ENCODE measurements at places on chromosomes 6 and 20.

DNA sequence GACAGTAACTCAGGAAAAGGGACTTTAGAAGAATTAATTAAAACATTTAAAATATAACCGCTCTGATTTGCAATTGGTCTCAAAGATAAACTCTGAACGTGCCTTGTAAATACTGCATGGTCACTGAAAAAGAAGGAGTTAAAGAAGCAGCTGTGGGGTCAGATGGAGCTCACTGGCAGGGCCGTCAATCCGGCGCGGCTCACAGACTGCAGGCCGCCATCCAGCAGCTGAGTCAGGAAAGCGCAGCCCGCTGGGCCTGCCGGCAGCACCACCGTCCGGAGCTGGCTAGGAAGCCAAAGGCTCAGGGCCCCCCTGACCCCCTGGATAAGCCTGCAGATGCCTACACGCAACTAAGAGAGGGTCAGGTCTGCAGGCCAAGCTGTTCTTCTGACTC, 54.2 kb upstream of the FRMD1 start:
- no peak for DNase-seq

- DNase-seq = no peak
Observed at GRCh38 chr20:41344477-41344876, 3.9 kb downstream of the LPIN3 start.

DNA sequence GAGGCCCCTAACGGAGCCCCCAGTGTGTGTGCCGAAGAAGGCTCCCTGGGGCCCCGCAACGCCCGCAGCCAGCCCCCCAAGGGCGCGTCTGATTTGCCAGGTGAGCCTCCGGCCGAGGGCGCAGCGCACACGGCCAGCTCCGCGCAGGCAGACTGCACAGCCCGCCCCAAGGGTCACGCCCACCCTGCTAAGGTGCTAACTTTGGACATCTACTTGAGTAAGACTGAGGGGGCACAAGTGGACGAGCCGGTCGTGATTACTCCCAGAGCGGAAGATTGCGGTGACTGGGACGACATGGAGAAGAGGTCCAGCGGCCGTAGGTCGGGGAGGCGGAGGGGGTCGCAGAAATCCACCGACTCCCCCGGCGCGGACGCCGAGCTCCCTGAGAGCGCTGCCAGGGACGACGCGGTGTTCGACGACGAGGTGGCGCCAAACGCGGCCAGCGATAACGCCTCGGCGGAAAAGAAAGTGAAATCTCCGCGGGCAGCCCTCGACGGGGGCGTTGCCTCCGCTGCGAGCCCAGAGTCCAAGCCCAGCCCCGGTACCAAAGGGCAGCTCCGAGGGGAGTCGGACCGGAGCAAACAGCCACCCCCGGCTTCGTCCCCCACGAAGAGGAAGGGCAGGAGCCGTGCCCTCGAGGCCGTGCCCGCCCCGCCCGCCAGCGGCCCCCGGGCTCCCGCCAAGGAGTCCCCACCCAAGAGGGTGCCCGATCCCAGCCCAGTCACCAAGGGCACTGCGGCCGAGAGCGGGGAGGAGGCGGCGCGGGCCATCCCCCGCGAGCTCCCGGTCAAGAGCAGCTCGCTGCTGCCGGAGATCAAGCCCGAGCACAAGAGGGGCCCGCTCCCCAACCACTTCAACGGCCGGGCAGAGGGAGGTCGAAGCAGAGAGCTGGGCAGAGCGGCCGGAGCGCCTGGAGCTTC, 117.0 kb downstream of the RTN4IP1 start:
- DNase-seq = no peak

GRCh38 chr6:143233554-143234285, 173.0 kb downstream of the AIG1 start:
- DNase-seq = no peak

DNA sequence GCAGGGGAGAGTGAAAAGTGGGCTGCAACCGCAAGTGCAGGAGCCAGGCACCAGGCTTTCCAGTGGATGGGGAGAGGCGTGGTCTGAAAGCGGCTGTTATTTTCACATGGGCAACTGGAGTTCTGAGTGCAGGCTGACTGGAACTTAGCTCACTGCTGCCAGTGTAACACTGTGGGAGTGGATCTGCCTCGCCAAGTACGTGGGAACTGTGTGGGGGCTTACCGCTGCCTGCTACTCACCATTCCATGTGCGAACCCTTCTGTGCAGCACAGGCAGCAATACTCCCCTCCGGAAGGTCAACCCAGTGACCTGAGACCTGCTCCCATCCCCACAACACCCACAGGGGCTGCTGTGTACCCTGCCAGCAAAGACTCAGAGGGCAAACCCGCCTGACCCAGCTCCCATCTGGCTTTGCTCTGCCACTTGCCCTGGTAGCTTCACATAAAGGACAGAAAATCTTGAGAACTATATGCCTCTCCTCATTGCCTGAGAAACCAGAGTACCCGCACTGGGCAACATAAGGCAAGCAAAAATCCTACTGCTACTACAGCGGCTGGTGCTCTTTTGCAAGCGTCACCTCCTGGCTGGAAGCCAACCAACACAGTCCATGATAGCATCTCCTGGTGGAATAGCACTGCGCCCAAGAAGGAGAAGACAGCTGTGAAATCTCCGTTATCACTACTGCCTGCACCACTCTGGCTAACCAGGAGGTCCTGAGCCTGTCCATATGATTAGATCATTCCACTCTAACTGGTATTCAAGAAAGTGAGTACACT, 54.4 kb upstream of the SIRPG start:
- DNase-seq = no peak

DNA sequence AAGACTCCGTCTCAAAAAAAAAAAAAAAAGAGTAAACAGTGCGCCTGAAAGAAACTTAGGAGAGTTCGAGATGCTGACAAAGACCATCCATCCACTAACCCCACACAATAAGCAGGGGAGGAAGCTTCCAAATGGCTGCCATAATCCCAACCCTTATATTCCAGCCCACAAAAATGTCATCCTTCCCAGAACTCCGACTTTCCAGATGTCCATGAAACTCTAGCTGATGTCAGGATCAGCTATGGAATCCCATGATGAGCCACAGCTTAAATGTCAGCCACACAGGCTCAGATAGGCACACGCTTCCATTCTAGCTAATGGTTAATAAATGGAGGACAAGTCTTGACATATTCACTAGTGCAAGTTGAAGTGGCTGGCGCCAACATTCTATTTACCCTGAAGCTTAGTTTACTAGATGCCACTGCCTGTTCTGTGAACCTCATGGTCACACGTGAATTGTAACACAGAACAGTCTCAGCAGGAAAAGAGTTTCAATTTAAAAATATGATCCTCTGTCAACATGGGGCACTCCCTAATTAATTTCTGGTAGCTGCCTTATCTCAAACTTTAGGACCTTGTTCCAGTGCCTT, 75.5 kb downstream of the FOXF2 start:
- DNase-seq = no peak

DNA sequence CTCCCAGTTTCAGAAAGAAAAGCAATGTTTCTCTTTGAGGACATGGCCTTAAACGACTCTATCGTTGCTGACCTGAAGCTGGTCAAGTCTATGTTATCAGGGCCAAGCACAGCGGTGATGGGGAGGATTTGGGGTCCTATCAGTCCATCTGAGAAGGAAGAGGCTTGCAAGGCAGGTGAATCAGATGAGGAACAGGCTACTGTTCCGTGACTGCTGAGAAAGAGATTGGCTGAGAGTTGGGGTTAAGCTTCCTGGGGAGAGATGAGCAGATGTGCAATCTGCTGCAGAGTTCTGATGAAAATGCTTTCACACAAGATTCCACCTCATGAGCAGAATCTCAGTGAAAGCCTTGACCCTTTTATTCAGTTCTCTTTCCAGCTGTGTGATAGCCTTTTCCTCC, 168.3 kb upstream of the STMND1 start:
- no peak for DNase-seq

DNA sequence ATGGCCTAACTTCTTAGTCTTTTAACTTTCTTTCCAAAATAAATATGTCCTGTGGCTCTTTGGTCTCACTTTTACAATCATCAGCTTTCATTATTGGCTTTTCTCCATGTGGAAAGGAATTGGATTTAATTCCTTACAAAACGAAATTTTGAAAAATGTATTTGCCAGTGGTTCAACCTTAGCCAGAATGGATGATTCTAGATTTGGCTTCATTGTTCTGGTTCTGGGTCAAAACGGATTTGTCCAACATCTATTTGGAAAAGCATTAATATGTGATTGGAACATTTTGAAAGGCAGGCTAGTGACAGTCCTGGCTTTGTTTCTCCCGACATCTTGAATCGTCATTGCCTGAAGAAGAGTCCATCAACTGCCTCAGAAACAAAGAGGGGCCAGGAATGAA, 59.2 kb downstream of the TENT5A start:
- no peak for DNase-seq

DNA sequence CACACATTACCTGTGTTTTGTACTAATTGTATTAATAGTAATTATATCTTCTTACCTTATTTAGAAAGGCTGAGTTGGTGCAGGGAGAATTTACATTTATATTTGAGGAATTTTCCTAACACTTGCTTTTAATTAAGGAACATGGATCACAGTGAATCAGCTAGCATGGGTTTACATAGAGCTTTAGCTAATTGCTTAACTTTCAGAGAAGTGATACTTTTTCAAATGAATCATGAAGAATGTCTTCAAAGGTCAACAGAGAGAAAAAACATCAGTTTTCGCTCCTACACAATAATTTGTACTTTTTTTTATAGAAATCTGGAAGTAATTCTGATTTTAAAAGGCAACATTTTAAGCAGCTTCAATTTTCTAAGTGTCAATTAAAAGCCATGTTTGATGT, 195.0 kb upstream of the HEY2 start:
- DNase-seq = no peak

DNA sequence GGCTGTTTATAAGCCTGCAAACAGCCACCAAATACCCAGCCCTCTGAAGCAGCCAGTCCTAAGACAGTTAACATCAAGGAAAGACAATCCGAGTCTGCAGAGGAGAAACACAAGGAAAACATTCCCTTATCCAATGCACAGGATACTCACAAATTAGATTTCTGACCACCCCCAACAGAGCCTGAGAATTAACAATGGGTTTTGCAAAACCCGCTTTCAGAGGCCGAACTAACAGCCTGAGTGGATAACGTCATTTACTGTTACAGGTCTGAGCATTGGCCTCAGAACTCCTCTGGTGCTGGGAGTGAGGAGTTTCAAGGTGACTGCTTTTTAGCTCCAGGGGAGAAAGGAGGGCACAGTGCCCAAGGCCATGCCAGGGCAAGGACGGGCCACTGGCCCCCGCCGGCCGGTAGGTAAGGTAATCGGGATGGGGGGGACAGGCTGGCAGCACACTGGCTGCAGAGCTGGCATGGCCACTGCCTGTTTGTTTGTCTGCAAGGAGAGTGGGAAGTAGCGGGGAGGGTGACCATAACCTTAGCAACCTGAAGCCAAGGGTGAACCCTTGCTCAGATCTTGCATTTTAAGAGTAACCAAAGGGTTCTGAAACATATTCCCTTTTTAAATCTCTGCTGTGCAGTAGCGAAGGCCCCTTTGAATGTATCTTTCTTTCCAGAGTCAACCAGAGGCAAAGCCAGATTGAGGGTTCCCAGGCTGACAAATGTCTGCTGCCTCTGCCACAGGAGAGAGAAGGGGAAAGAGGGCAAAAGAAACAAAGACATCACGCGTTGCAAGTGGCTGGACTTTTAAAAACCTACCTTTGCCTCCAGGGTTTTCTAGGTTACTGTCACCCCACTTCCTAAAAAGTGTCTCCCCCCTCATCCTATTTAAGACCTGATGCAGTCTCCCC, 3.9 kb downstream of the ZMYND8 start:
- DNase-seq = no peak

DNA sequence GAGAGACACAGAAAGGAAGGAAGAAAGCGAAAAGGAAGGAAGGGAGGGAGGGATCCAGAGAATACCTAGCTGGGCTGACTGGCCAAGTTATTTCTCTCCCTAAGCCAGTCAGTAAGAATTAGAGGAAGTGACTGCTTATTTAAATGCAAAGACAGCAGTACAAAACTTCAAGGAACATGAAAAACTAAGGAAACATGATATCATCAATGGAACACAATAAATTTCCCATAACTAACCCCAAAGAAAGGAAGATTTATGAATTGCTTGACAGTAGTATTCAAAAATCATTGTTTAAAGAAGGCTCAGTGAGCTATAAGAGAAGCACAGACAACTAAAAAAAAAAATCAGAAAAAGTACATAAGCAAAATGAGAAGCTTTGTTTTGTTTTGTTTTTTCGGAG, 252.3 kb upstream of the SASH1 start:
- DNase-seq = no peak

GRCh38 chr6:42404484-42404883, 47.2 kb downstream of the TRERF1 start:
- no peak for DNase-seq

GRCh38 chr6:97175806-97176205, 107.2 kb downstream of the MMS22L start:
- no peak for DNase-seq

GRCh38 chr6:1380625-1381427, 8.6 kb upstream of the FOXF2 start:
- DNase-seq = no peak

- DNase-seq = no peak
Observed at GRCh38 chr6:66198062-66198624, 491.1 kb upstream of the EYS start.

DNA sequence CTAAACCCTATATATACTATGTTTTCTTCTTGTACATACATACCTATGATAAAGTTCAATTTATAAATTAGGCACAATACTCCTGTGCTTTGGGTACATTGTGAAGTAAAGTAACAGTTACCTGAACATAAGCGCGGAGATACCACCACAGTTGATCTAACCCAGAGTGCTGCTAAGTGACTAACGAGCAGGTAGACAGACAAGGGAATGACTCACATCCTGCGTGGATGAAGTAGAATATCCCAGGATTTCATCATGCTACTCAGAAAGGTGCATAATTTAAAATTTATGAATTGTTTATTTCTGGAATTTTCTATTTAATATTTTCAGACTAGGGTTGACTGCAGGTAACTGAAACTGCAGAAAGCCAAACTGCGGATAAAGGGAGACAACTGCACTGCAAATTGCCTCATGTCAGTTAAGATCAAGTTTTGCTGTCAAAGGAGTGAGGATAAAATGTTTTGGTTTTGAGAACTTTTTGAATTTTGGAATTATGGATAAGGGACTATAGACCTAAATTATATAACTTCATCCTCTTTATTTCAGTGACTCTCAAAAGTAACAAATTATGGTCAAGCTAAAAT, 14.4 kb downstream of the MKKS start:
- DNase-seq = no peak

- DNase-seq = no peak
Observed at GRCh38 chr20:9516234-9516871, 2.0 kb downstream of the LAMP5 start.

DNA sequence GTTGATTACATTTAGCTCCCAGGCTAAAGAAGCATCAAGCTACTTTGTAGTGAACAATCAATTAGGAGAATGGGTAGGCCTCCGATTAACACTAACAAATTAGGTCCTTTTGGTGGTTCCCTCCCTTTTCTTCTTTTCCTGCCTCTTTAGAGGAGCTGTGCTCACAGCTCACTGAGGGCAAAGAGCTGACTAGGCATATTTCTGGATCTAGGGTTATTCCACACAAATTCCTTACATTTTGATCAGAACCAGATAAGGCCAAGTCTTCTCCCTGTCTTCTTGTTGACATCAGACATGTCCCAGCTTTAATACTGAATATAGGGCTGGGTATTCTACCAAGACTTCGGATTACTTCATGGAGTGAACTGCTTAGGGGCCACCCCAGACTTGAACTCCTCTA, 119.1 kb downstream of the PKHD1 start:
- DNase-seq = no peak

Measured in skeletal muscle cell (primary cell).